CD4-positive, alpha-beta T cell (primary cell): ENCODE measurements at places on chromosomes 3 and 15. TPM values are rescaled to one million over a fixed set of nuclear protein-coding genes. Genes with fewer than 3 reads are reported as not detected.

The SEMA6D gene
- not detected for total RNA-seq

The AP3B2 gene
- 0.25 TPM for total RNA-seq

The POTEB gene
- not detected for total RNA-seq

The ANKRD34C gene
- total RNA-seq: not detected

The SOX14 gene
- not detected for total RNA-seq

The CA12 gene
- total RNA-seq: not detected

The GOLGA6D gene
- total RNA-seq: not detected

The ZNF660 gene
- total RNA-seq: 0.03 TPM

The ECE2 gene
- not detected for total RNA-seq

The DNAH12 gene
- total RNA-seq: not detected

The CYP1A2 gene
- not detected for total RNA-seq

The ZNF662 gene
- total RNA-seq: 2.5 TPM

The NLGN1 gene
- not detected for total RNA-seq

The COLQ gene
- 3.7 TPM for total RNA-seq

The PHC3 gene
- 150 TPM for total RNA-seq

The RYR3 gene
- not detected for total RNA-seq

The DUOX2 gene
- total RNA-seq: 0.05 TPM

GRCh38 chr3:181006541-181006940, 17.0 kb upstream of the DNAJC19 start:
- no peak for DNase-seq

GRCh38 chr3:25894101-25894500, 104.2 kb downstream of the OXSM start:
- DNase-seq: no peak

DNA sequence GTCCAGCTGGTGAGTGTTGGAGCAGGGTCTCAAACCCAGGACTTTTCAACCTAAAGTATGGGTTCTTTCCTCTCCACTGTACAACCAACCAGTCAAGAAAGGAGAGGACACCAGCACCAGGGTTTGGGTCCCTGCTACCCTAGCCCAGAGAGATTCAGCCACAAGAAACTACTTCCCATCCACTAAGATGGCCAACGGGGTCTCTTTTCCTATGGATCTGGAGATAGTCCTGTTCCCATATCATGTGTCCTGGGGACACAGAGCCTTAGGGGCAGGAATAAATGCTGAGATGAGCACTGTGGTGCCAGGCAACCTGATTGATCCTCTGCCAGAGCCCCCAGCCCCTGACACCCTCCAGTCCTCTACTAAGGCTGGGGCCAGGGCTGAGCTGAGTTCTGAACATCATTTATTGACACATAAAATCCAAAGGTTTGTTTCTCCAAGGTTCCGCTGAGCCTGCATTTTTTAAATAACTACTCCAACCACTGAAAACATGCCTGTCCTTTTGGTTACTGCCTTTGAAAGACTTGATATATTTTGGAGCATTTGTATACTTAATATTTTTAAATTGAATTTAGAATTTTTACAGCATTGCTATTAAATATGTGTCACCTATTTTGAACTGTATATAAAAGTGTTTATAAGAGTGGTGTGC, 26.0 kb downstream of the MRPL46 start:
- DNase-seq: no peak

DNA sequence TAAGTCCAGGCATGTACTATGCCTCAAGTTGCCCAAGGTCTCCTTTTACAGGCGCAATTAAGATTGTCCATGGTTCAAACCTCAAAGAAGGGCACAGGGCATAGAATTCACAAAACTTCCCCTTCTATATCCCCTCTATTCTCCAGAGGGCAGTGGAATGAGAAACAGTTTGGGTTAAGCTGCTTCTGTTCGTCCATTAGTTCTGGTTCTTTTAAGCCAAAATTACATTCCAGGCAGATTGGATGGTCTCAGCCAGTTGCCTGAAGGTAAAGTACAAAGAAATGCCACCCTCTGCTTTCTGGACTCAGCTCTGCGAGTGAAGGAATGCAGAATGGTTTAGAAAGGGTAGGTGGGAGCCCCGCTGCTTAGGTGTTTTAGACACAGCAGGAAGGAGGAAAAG, 200.7 kb downstream of the GREM1 start:
- DNase-seq: no peak

DNA sequence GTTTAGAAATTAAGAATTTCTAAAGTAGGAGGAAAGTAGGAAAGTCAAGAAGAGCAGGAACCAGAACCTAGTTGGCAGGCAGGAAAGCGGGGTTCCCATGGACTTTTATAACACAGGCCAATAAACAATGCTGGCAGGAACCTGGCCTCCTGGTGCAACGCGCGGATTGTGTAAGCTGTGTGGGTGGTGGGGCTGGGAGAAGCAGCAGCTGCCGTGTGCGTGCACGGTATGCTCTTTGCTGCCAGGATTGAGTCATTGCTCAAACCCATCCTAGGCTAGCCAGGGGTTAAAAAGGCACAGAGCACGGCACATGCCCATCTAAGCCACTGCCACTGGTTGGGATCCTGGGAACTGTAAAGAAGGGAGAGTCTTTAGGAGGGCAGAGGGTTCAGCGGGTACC, 209.9 kb upstream of the RGMA start:
- no peak for DNase-seq

DNA sequence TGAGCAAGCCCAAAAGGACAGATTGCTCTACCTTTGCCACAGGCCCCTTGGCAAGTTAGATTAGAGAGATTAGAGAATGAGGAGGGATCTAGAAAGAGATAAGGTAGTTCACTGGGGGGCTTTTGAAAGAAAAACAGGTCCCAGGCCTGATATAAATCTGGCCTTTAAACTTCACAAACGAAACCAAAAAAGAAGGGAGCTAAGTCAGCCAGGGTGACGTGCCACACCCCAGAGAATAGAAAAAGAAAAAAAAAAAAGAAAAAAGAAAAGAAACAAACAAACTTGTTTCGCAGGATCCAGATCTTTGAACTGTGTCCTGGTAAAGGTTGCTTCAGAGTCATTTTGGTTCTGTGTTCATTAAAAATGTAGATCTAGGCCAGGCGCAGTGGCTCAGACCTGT, 3.6 kb downstream of the KAT2B start:
- DNase-seq: no peak

- no peak for DNase-seq
Observed at GRCh38 chr3:193845144-193845543, 252.1 kb downstream of the OPA1 start.

GRCh38 chr3:148459931-148460513, 237.7 kb upstream of the AGTR1 start:
- DNase-seq: no peak

- no peak for DNase-seq
Observed at GRCh38 chr3:146680617-146681016, 75.5 kb upstream of the PLSCR5 start.

GRCh38 chr3:192915304-192915703, 2.4 kb downstream of the MB21D2 start:
- DNase-seq: no peak

DNA sequence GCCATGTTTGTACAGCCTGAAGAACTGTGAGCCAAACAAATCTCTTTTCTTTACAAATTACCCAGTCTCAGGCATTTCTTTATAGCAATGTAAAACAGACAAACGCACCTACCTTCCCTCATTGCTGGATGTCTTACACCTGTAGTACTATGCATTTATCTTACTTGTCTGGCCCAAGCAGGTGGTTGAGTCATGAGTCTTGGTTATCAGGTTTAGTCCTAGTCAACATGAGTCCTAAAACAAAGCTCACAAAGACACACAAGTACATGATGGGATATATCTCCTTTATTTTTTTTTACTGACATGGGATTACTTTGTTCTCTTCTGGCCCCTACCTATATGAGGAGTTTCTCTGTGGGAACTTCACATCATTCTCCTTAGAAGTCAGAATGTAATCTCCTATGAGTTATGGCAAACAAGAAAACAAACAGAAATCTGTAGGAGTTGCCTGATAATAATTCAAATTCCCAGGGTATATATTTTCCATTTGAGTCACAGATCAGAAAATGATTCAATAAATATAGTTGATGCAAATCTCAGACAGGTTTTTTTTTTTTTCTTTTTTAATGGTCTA, 33.6 kb upstream of the PLSCR2 start:
- no peak for DNase-seq

GRCh38 chr3:178088963-178089362, 447.3 kb upstream of the KCNMB2 start:
- DNase-seq: no peak

GRCh38 chr15:29825227-29825626, 3.0 kb upstream of the TJP1 start:
- DNase-seq: no peak

- no peak for DNase-seq
Observed at GRCh38 chr3:85604641-85605040, 645.9 kb downstream of the CADM2 start.

GRCh38 chr3:69659180-69659910, 79.9 kb upstream of the MITF start:
- no peak for DNase-seq

DNA sequence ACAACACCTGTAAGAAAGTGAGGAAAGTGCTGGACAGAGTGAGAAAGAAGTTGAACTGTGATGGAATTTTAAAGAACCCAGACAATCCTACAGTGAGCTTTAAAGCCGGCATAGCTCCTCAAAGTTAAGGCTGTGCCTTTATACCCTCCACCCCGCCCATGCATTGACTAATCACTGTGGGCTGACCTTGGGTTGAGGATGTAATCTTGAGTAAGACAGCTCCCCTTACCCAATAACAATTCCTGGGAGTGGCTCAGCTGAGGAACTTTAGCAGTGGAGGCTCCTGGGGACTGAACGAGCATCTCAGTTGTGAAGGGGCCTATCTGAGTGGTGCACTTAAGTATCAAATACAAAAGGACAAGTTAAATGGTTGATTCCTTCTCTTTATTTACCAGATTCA, 35.7 kb upstream of the ZNF770 start:
- DNase-seq: no peak

DNA sequence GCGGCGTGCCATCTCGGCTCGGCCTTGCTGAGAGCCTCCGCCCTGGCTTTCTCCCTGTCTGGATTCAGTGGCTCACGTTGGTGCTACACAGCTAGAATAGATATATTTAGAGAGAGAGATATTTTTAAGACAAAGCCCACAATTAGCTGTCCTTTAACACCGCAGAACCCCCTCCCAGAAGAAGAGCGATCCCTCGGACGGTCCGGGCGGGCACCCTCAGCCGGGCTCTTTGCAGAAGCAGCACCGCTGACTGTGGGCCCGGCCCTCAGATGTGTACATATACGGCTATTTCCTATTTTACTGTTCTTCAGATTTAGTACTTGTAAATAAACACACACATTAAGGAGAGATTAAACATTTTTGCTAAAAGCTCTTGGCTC, 54.1 kb downstream of the PLXNA1 start:
- no peak for DNase-seq

DNA sequence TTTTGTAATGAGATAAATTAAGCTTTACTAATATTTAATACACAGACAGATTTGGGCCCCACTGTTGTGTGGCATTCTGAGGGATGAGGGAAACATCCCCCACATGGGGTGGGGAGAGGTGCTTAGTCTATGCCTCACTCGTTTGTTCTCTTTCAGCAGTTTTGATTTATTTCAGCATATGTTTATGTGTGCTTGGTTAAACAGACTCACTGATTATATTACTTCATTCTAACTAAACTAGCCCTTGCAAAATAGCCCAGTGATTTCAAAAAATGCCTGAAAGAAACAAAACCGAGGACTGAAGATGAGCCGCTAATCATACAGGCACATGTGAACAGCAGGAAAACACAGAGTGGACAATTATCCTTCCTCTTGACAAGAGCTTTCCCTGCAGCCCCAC, 27.2 kb downstream of the TNFAIP8L3 start:
- DNase-seq: no peak

- DNase-seq: no peak
Observed at GRCh38 chr3:185754920-185755319, 69.9 kb downstream of the IGF2BP2 start.

GRCh38 chr3:72990701-72991395, 5.8 kb upstream of the PPP4R2 start:
- DNase-seq: no peak

GRCh38 chr3:155676252-155676981, 68.5 kb downstream of the PLCH1 start:
- no peak for DNase-seq

GRCh38 chr3:19688767-19689166, 245.2 kb downstream of the EFHB start:
- DNase-seq: no peak

DNA sequence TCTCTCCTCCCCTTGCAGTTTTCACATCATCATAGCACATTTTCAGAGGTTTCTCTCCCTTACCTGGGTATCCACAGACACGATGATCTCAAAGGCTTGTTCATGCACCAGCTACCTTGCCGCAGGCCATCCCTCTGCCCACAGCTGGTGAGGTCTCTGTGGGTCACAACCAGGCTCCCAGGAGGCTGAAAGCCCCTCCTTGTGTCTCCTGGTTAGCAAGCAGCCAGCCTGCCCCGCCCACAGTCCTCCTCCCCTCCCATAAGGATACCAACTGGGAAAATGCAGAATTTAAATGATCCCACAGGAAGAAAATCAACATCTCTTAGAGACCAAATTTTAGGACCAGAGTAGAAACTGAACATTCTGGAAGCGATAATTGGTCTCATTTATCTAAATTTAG, 213.5 kb upstream of the PPP2R3A start:
- DNase-seq: no peak

GRCh38 chr15:89998141-89998661, 2.9 kb upstream of the ZNF710 start:
- no peak for DNase-seq

DNA sequence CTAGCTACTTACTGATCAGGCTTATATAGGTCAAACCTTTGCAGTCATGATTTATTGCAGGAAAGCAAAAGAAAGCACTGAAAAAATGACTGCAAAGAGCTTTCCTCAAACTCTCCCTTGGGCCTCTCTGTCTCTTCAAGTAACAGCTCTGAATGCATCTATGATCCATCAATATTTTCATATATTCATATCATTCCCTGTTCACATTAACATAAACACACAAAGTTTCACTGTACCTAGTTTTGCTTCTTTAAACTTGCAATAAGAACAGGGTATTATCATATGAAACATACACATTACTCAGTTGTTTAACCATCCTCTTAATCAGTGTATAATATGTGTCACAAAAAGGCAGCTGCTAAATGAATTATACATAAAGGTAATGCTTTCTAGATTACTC, 107.9 kb upstream of the ARL6 start:
- no peak for DNase-seq

- no peak for DNase-seq
Observed at GRCh38 chr15:100781961-100782530, 97.6 kb upstream of the ALDH1A3 start.
